ENCODE measurements at places on chromosomes 16 and 17.

GRCh38 chr16:49593424-49594040 is 219.9 kb downstream of the C16orf78 start:
- peak; percentile 1 for DNase-seq

- peak; percentile 30 for DNase-seq
These were observed at the start of gene GPRC5B for GRCh38 chr16:19884611-19885450. Gene GPRC5B (minus strand): TSS chr16:19884848. CDS start chr16:19872845, 12,003 bp downstream.

- no peak for DNase-seq
These were observed 119.0 kb downstream of the CCT6B start for GRCh38 chr17:34842235-34842634.

- no peak for DNase-seq
These were observed 81.1 kb downstream of the NT5M start for GRCh38 chr17:17384291-17384615.

DNA sequence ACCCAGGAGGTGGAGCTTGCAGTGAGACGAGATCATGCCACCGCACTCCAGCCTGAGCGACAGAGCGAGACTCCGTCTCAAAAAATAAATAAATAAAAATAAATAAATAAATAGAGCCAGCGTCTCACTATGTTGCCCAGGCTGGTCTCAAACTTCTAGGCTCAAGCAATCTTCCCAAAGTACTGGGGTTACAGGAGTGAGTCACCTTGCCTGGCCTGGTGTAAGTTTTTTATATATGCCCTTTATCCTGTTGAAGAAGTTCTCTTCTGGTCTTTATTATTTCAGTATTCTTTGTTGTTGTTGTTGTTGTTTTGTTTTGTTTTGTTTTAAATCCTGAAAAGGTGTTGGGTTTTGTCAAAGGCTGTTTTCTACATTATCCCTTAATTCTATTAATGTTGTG is 30.1 kb upstream of the ABCC1 start:
- DNase-seq, result no peak

- DNase-seq, result no peak
These were observed 6.6 kb upstream of the LIMD2 start for GRCh38 chr17:63706336-63707082.

- DNase-seq, result peak; percentile 64
These were observed 47.0 kb upstream of the GSG1L start for GRCh38 chr16:28110479-28110878.

GRCh38 chr16:12002447-12003006 is 26.0 kb downstream of the SNX29 start:
- DNase-seq, result no peak

DNA sequence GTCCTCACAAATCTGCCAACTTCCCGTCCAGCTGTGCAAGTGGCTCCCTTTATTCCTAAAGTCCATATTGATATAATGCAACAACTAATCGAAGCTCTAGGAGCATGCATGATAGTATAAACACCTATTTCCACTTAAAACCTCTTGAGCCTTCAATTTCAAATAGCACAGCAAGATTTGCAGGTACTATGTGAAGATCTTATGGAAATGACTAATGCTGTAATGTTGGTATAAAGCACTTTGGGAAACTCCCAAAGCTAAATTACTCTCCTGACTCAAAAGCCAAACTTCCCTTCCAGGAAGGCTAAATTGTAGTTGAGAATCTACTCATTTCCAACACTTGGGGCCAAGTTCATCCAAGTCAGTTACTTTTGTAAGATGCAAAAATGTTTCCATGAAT is 287.6 kb upstream of the CDH11 start:
- DNase-seq, result no peak

- no peak for DNase-seq
These were observed 12.7 kb downstream of the CYGB start for GRCh38 chr17:76524598-76525512.

- peak; percentile 11 for DNase-seq
These were observed 587.7 kb downstream of the MAF start for GRCh38 chr16:79012671-79013434.

DNA sequence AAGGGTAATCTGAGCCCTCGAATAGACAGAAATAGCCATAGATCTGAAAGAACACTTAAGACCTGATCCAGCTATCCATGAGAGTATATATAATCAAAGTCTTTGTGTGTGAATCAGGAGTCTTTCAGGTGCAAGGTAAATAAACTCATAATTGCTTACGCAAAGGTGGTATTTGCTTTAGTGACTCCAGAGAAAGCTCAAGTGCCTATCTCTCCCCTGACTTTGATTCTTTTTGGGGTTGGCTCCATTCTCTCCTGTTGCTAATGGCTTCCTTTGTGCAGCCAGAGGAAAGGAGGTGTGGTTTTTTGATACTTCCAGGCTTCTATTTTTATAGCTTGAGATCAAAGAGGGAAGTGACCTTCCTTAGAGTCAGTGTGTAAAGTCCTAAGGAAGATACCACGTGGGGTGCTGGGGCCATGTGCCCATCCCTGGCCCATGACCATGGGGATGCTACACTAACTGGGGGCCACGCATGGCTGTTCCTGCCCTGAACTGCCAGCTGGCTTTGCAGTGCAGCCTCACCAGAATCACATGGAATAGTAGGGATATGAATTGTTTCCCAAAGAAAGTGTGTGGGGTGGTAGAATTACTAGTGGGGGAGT is 45.8 kb downstream of the TENT4B start:
- DNase-seq, result peak; percentile 22

GRCh38 chr16:19607616-19608280 is 52.2 kb downstream of the VPS35L start:
- DNase-seq, result no peak

- no peak for DNase-seq
These were observed 30.9 kb upstream of the DUSP14 start for GRCh38 chr17:37458805-37459204.

GRCh38 chr16:68823401-68824135 is 19.8 kb upstream of the TANGO6 start:
- DNase-seq, result no peak

GRCh38 chr17:64781014-64781756 is 119.1 kb upstream of the SMURF2 start:
- peak; percentile 76 for DNase-seq

DNA sequence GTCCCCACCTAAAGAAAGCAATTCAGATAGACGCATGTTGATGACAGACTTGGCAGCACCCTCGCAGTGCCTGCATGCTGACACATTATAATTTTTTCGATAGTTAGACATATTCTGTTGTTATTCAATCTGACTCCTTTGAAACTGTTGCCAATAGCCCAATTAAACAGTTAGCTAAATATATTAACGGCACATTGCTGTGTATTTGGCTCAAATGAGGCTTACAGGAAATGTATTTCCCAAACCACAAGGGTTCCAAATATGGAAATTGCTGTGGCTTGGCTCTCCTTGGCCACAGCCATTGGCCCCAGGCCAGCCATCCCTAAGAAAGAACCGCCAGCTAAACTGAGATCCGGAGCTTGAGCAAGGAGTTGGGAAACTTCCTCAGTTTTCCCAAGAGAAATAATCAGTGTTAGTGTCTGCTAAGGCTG is 31.1 kb downstream of the C16orf82 start:
- DNase-seq, result no peak

- DNase-seq, result no peak
These were observed 470.6 kb upstream of the CDH5 start for GRCh38 chr16:65895906-65896305.

DNA sequence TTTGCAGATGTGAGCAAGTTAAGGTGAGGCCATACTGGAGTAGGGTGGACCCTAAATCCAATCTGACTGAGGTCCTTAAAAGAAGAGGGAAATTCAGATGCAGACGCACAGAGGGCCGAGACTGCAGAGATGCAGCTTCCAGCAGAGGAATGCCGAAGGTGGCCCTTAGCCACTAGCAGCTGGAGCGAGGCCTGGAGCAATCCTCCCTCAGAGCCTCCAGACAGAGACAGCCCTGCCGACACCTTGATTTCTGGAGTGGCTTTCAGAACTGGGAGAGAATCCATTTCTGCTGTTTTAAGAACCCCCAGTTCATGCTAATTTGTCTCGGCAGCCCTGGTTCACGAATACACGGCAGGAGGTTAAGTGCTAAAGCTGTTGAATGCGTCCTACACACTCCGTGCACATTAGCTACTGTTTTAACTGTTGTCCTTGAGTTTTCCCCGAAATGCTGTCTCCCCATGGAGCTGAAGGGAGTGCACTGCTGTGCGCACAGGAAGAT is 135.5 kb downstream of the IRF8 start:
- DNase-seq, result no peak

GRCh38 chr17:77999413-78000173 is 41.1 kb downstream of the TNRC6C start:
- no peak for DNase-seq

GRCh38 chr17:75108193-75108592 is 1.6 kb upstream of the ARMC7 start:
- no peak for DNase-seq

- no peak for DNase-seq
These were observed 81.7 kb downstream of the GOSR1 start for GRCh38 chr17:30558686-30559545.

- no peak for DNase-seq
These were observed 5.8 kb upstream of the ABCA6 start for GRCh38 chr17:69147460-69147859.

GRCh38 chr16:3038896-3039295 is 2.2 kb upstream of the BICDL2 start:
- DNase-seq, result no peak

DNA sequence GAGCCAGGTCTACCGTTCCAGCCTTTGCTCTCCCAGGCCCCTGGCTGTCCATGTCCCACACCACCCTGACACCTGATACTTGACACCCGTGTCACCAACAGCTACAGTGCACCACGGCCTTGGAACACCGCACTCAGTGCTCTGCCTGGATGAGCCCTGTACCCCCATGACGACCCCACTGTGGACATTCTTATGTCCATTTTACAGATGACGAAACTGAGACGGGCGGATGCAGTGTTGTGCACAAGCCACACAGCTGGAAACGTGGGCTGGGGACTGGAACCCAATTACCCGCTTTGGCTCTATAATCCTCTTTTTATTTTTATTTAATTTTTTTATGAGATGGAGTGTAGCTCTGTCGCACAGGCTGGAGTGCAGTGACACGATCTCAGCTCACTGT is 83.6 kb upstream of the CBX4 start:
- DNase-seq, result no peak

DNA sequence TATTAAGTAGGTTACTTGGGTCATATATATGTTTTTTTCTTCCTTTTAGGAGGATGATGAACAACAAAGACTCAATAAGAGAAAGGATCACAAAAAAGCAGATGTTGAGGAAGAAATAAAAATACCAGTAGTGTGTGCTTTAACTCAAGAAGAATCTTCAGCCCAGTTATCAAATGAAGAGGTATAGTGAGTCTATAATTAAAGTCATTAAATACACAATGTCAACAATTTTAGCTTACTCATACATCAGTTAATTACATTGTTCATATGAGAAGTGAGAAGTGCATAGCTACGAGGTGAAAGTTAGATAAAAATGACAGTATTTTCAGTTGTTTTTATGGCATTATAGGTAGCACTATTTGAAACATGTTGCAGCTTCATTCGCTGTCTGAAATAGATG is 65.2 kb downstream of the NUP88 start:
- no peak for DNase-seq

GRCh38 chr17:32586666-32587065 is 99.9 kb downstream of the CDK5R1 start:
- DNase-seq, result no peak

GRCh38 chr17:28999206-28999605 is 6.6 kb downstream of the SEZ6 start:
- DNase-seq, result no peak
